ENCODE measurements at places on chromosomes 11 and 22. TPM values are rescaled to one million over a fixed set of nuclear protein-coding genes. Genes with fewer than 3 reads are reported as not detected.
A peak's percentile ranks its signal among the peaks of the same experiment; 100 is the strongest.

Gene DSCAML1
- total RNA-seq: 2.2 TPM

Gene MIOX
- not detected for total RNA-seq

Gene SERHL2
- total RNA-seq: 2.0 TPM

Gene HEPHL1
- total RNA-seq: 0.06 TPM

Gene VWCE
- total RNA-seq: 5.6 TPM

GRCh38 chr22:27786291-27786932, 15.1 kb downstream of the MN1 start:
- peak overlapping the region; percentile 95 for H3K27ac ChIP-seq
- no peaks in the 10 kb centered on the region for H3K36me3 ChIP-seq
- no peaks in the 10 kb centered on the region for H3K4me1 ChIP-seq

GRCh38 chr11:13433437-13433836, 29.6 kb downstream of the BTBD10 start:
- no peaks in the 10 kb centered on the region for H3K4me1 ChIP-seq
- H3K27me3 ChIP-seq: no peaks in the 10 kb centered on the region
- no peaks in the 10 kb centered on the region for H3K36me3 ChIP-seq
- no peak overlapping the region for H3K4me3 ChIP-seq

DNA sequence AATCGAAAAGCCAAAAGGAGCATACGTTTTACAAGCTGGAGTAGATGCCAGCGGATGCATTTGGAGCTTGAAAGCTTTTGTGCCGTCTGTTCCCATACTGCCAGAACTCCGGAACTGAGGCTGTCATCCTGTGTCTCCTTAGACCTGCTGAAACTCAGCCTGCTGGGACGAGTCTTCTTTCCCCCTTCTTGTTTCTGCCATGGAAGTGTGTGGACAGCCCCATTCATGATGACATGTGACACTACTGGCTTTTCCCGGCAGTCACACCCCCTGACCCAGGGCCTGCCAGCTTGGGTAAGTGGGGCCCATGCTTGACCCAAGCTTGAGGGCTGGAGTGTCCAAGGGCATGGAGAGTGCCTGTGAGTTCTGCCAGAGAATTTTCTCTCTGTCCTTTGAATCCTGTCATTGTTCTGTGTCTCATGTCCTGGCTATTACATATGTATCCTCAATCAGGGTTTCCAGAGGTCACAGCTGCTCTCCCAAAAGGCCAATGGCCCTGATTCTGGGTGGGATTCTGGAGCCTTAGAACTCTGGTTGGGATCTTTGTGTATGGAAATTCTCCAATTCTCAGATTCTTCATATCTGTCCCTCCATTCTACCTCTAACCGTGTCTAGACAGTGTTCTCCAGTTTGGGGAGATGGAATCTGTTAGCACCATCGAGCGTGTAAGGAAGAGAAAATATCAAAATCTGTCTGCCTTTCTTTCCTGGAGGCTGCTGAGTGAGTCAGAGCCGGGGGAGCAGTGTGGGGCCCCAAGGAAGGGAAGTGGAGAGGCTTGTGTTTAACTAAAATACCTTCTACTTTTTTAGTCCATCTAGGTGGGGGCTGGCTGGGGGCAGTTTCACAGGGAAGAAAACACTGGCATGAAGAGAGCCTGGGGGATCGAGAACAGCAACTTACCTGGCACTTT, 73.2 kb downstream of the KIAA1671 start:
- no peak for DNase-seq
- H3K36me3 ChIP-seq: no peaks in the 10 kb centered on the region
- H3K27me3 ChIP-seq: no peaks in the 10 kb centered on the region
- H3K27ac ChIP-seq: no peak overlapping the region
- no peaks in the 10 kb centered on the region for H3K4me1 ChIP-seq
- H3K4me3 ChIP-seq: no peak overlapping the region

DNA sequence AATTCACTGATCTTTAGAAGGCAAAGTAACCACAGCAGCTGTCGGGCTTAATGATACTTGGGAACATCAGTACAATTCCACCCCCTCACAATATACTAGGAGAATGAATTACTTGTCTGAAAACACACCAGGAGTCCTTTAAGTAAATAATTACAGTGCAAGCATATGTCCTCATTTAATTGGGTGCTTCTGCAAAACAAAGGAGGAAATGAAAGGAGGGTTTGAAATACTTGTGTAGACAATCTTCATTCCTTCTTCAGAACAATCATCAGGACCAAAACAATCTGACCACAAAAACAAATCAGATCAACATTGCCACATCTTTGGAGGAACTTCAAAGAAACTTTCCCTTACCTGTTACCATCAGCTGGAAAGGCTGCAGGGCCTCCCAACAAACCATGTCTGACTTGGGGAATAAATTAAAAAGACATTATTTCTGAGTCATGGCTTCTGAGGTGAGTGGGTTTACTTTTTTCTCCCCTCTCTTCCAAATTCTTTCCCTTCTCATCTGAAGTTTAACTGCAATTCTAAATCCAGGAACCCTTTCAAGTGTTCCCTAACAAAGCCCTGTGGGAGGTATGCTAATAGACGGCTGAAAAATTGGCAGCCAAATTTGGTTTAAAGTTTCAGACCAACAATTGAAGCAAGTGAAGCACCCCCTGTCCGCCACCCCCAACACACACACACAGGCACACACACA, 12.5 kb upstream of the CCDC117 start:
- H3K27me3 ChIP-seq: no peaks in the 10 kb centered on the region
- no peak for DNase-seq
- no peak overlapping the region for H3K4me3 ChIP-seq
- no peaks in the 10 kb centered on the region for H3K36me3 ChIP-seq

- no peaks in the 10 kb centered on the region for H3K27me3 ChIP-seq
- no peak overlapping the region for H3K4me3 ChIP-seq
These were observed 40.9 kb upstream of the GGTLC2 start for GRCh38 chr22:22603470-22603947.

- no peak for DNase-seq
- H3K27me3 ChIP-seq: no peaks in the 10 kb centered on the region
- no peaks in the 10 kb centered on the region for H3K36me3 ChIP-seq
These were observed 10.3 kb downstream of the UBASH3B start for GRCh38 chr11:122665861-122666260.

GRCh38 chr11:64742889-64743590, 902 bp downstream of the RASGRP2 start:
- H3K4me3 ChIP-seq: peak overlapping the region; percentile 27
- H3K27ac ChIP-seq: peak overlapping the region; percentile 38
- no peaks in the 10 kb centered on the region for H3K27me3 ChIP-seq
- H3K36me3 ChIP-seq: no peaks in the 10 kb centered on the region

Measured in aorta (tissue), 5 donors.